NCI-H526 treated with DMSO at 0.1 percent for 48 hours (cell line): ENCODE measurements at places on chromosomes 4 and X.

DNA sequence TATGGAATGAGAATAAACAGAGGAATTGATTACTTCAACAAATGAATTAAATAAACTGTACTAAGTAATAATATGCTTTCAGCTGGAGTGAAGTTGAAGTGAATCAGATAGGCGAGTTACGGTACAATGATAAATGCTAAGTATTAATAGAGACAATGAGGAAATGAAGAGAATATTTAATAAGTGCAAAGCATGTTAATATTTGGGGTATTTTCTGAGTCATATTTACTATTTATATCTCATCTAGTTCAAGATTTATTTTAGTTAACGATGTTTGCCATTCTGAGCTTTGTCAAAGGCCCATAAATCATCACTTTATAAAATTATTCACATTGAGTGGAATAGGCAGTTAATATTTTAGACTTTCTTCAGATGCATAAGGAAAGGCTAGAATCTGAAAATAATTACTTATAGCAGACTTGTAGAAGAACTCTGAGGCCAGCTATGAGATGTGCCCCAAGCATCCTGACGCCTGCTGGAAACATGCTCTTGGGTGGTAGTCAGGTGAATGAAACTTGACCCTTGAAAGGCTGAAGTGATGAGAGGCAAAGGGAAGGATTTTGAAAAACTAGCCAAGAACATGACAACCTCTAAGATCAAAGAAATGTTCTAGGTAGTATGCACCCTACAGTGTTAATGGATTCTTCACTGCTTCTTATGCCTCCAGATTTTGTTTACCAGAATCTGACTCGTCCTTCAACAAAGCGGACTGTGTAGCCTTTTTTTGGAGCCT is 133.8 kb upstream of the STIM2 start:
- DNase-seq = no peak

DNA sequence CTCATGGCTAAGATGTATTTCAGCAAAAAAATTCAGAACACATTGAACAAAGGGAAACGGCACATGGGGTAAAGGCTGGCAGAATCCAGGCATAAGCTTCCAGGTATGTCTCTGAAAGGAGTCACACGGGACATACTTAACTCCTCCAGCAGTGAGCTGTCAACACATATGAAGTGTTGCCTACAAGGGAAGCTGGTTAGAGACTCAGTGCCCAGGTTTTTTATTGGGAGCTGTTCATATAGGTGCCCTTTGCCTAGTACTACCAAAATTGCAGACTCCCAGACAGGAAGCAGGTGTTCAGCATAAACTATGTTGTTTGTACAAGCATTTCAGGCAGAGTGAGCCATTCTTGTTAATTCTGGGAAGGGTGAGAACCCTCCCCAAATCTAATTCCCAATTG is 77.4 kb upstream of the PUDP start:
- no peak for DNase-seq

DNA sequence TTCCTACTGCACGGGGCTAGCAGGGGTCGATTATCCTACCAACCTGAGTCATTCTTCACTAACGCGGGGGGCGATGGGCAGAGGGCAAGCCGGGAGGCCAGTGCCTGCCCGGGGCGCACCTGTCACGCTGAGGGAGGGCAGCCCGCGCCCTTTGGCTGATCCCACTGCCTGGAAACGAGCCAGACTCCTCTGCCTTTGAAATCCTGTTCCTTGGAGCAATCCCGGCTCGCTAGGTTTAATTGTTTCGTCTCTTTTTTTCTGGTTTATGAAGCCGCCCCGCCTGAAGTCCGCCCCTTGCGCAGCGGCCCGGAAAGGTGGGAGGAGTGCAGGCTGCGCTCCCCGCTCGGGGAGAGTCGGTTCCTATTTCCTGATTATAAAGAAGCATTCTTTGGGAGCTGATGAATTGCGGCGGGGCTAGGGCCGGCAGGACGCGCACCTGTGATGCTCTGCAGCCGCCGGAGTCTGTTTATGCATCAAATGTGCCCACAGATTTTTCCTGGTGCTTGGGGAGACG is 484.2 kb downstream of the BCOR start:
- DNase-seq = peak; percentile 99

- DNase-seq = no peak
These were observed 52.2 kb downstream of the HTT-AS start for GRCh38 chr4:3022112-3022511.

GRCh38 chr4:22487328-22487727 is 28.5 kb downstream of the ADGRA3 start:
- no peak for DNase-seq

GRCh38 chr4:67332627-67333026 is 212.7 kb downstream of the CENPC start:
- DNase-seq = no peak

GRCh38 chr4:112280386-112281056 is 5.2 kb downstream of the TIFA start:
- no peak for DNase-seq
